ENCODE measurements at places on chromosomes 12 and 14.

- DNase-seq: no peak
Observed at GRCh38 chr12:59131462-59131861, 211.2 kb upstream of the LRIG3 start.

DNA sequence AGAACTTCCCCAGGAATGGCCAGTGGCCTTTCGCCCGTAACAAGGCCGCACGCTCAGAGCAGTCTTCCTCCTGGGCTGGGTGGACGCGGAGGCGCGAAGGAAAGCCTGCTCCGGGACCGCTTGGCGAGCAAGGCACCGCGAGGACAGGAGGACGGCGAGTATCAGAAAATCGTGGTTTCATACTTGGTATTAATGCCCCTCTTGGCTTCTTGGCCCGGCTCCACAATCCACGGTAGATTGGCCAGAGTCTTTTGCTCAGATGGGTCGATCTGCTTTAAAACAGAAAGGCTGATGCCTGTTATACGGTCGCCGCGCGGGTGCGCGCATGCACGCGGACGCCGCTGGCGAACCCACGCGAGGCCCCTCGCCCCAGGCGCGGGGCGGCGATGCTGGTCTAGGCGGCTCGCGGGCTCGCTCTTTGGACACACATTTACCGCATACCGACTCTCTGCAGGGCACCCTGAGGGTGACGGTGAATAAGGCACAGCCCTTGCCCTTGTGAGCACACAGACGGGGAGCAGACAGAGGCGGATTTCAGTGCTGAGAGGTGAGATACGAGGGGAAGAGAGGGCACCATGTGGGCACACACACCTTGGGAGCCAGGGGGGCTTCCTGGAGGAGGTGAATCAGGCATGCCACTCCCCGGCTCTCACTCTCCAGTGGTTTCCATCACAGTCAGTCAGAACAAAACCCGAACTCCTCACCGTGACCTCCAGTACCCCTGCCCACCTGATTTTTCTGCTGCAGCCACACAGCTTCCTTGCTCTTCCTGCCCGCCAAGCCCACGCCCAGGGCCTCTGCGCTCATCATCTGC, 100.7 kb downstream of the APAF1 start:
- no peak for DNase-seq

GRCh38 chr12:94829552-94829951, 173.9 kb downstream of the NDUFA12 start:
- no peak for DNase-seq

- DNase-seq: no peak
Observed at GRCh38 chr12:70840656-70841350, 79.7 kb downstream of the PTPRR start.

- no peak for DNase-seq
Observed at GRCh38 chr12:124030510-124030909, 57.5 kb downstream of the ZNF664 start.

DNA sequence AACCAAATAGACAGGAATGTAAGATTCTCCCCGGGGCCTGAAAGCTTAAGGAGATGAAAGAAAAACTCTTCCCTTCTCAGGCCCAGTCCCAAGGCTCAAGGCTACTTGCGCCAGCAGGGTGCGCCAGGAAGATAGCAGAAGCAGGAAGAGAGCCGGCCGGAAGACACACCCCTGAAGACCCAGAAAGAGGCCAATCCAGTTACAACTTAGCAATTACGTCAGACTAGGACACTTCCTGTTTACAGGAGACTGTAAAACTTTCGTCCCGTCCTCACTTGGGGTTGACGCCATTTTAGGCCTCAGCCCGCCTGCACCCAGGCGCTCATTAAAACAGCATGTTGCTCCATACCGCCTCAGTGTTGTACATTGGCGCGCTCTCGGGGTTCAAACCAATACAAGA, 9.4 kb downstream of the COX16 start:
- peak; percentile 8 for DNase-seq

GRCh38 chr14:102095231-102095870, 8.5 kb upstream of the HSP90AA1 start:
- peak; percentile 2 for DNase-seq

GRCh38 chr12:93373961-93374656, 3.6 kb upstream of the NUDT4 start:
- DNase-seq: peak; percentile 52

GRCh38 chr14:65476273-65476941, 63.9 kb downstream of the FUT8 start:
- peak; percentile 50 for DNase-seq

- no peak for DNase-seq
Observed at GRCh38 chr14:63475761-63476160, 67.4 kb downstream of the PPP2R5E start.

- DNase-seq: no peak
Observed at GRCh38 chr14:95255013-95255412, 64.7 kb downstream of the CLMN start.

GRCh38 chr12:12582193-12582881, 19.7 kb upstream of the DUSP16 start:
- DNase-seq: no peak

DNA sequence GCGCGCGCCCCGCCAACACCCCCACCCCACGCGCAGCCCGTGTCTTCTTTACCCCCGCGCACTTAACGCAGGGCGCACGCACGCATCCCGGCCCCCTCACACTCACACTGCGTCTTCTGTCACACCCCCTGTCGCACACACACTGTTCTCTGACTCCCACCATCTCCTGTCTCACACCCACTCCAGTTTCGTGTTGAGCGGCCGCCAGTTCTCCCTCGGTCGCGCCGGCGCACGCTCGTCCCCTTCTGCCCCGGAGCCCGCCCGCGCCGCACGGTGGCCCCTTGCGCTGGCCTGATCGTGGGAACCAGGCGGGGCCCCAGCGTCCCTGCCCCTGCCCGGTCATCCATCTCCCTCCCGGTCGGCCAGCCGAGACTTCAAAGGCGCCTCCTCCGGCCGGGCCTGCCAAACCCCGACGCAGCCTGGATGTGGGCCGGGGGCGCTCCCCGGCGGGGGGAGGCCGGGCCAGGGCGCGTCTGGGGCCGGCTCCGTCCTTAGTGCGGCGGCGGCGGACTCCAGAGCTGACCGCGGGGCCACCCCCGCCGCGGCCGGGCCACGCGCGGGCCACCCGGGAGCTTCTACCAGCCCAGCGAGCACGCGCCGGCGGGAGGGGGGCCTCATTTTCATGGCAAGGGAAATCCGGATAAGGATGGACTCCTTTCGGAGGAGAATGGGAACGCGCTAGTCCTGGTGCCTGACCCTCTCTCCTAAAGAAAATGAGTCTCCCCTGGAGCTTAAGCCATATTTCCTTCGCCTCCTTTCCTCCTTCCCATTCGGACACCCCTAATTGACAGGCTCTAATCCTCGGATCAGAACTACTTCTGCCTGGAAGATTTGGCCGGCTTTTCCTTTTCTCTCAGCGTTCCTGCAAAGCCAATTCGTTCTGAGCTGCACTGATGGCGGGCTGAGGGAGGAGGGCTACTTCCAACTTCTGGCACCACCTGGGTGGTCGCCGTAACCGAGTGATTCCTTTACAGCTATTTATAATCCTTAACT, 82.0 kb upstream of the HMGA2 start:
- no peak for DNase-seq

- no peak for DNase-seq
Observed at GRCh38 chr12:87676731-87677130, 352.5 kb downstream of the C12orf50 start.

- DNase-seq: no peak
Observed at GRCh38 chr14:22614240-22614799, 16.2 kb downstream of the ABHD4 start.

DNA sequence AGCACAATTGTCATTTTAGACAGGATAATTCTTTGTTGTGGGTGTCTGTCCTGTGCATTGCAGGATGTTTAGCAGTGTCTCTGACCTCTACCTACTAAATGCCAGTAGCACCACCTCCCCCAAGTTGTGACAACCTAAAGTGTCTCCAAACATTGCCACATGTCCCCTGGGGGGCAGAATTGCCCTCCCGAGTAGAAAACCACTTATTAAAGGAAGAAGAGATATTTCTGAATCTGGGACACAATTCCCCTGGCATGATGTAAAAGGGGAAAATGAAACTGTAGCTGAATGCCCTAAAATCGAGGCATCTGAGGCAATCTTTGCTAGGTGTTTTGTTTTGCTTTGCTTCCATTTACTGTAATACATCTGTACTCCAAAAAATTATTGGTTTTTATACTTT, 116.8 kb upstream of the NAP1L1 start:
- no peak for DNase-seq

GRCh38 chr14:73170686-73171085, 34.4 kb downstream of the PSEN1 start:
- no peak for DNase-seq

GRCh38 chr12:79012636-79013035, 148.1 kb downstream of the SYT1 start:
- no peak for DNase-seq

DNA sequence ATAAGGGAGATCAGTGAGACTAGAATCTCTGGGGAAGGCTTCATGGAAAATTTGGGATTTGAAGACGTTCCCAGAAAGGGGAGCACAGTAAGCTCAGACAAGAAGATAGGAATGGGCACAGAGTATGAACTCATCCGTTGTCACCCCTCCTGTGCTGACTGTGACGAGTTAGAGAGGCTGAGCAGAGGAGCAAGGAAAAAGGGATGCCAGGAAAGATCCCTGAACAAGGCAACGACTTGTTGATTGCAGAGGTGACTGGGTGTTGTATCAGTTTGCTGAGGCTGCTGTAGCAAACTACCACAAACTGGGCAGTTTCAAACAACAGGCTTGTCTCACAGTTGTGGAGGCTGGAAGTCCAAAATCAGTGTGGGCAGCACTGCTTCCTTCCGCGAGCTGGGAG, 5.9 kb upstream of the GPD1 start:
- DNase-seq: no peak

GRCh38 chr14:34693228-34693939, 21.0 kb downstream of the CFL2 start:
- DNase-seq: peak; percentile 23

DNA sequence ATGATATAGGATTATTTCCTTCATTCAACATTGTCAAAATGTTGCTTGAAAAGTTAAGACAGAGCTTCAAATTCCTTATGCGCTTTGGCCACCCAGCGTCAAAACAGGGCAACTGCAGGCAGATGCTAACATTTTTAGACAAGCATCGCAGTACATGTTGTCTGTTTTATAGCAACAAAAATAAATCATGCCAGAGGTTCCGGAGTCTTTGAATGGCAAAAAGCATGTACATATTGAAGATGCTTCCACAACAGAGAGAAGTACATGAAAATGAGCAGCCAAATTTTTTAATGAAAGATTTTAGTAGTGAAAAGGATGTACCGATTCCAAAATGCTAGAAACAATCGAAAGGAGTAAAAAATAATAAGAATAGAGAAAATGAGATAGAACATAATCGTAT, 49.8 kb upstream of the USP15 start:
- DNase-seq: peak; percentile 79

GRCh38 chr12:110088936-110089335, 35.2 kb upstream of the IFT81 start:
- DNase-seq: no peak

DNA sequence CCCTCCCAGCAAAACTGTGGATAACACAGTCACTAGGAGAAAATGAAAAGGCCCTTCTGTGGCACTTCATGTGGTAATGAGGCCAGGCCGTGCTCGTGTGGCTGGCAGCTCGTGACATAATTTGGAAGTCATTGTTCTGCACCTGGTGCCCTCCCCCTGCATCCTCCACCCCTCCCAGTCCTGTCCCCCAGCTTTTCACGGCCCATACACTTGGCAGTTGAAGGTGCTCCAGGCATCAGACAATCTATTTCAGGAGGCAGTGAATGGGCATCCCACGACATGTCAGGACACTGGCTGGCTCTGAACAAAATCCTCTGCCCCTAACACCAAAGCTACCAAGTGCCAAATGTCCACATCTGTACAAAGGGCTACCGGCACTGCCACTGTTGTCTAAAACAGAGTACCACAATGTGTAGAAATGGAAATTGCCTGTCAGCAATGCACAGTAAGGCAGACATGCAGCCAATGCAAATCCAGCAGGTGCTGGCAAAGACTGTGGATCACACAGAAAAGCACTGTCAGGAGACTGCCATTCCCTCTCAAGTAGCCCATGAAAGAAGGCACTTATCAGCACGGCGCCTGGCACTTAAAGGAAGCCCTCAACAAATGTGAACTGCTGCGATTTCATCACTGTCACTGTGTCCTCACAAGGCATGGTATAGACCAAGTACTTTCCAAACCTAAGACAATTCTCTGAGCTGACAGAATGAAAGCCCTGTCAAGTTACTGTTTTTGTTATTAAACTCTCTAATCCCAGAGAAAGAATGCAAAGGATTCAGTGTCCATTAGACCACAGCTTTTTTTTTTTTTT, 39.1 kb downstream of the CORO1C start:
- peak; percentile 90 for DNase-seq

DNA sequence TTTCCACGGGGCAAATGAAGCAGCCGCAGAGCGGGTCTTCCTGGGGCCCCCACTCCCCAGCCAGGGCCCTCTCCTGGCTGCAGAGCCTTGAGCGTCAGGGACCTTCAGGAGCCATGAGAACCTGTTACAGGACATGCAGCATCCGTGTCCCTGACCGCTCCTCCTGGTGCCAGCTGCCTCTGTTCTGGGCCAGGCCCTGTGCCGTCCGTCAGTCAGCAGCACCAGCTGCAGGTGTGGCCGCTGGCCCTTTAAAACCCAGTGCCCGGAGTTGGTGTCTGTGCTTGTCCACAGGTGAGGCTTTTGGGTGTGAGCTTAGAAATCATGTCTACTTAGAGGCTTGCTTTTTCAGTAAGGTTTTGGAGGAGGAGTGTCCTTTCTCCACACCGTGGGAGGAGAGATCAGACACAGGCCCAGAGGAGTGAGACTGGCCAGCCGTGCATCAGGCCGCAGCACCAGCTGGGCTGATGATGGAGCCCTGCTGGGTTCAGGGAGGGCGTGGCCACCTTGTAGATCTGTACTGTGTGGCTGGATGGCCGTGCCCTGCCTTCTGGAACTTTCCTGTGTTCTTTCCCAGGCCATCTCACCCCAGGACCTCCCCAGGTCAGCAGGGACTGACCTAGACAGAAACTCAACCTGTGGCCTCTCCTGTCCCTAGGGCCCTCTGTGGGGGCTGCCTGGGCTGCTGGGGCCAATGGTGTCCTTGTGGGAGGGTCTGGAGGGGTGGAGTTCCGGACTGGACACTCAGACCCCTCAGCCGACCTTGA, 27.1 kb downstream of the AACS start:
- DNase-seq: no peak

DNA sequence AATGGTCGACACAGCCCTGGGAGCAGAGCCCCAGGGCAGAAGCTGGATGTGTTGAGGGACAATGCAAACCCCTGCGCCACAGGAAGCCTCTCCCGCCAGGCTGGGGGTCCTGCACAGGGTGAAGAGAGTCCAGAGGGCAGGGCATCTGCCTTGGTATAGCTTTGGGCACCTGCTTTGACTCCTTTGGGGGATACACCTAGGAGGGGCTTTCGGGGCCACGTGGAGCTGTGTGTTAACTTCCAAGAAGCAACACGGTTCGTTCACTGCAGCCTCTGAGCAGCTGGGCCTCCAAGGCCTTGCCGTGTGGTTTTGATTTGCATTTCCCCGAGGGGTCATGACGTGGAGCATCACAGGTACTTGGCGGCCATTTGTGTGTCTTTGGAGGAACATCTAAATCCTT, 5.8 kb upstream of the PUS1 start:
- DNase-seq: no peak

DNA sequence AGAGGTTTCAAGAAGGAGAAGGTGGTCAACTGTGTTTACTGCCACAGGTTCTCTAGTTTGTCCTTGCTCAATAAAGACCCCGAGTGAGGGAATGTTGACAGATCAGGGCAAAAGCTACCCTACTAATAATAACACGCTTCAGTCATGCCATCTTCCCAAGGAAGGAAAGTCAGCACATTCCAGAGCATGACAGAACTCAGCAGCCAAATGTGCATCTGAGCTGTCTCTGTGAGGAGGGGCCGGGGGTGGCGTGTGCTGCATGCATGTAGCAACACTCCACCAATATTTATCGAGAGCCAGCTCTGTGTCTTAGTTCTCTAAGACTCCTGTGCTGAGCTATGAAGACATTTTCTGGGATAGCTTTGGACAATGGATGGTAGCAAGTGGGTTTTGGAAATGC, 260.4 kb downstream of the DPF3 start:
- DNase-seq: no peak
